ENCODE measurements at places on chromosomes 1 and 21.
A peak's percentile ranks its signal among the peaks of the same experiment; 100 is the strongest.

GRCh38 chr1:156746728-156747631, 4.5 kb downstream of the HDGF start:
- peak; percentile 86 for DNase-seq

DNA sequence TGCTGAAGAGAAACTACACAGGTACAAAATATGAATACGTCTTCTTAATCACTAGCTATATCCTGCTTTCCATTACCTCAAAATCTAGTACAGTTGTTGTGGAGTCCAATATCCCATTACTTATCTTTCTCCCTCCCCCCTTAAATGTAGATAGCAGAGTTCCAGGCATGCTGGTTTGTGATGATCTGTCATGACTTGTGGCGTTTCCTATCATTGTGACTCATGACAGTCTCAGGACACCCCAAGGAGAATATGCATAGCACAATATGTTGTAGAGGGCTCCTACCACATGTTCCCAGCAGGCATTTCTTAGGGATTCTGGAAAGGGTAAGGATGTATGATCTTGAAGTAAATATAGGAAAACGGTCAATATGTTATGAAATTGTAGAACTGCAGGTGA, 206.9 kb downstream of the USH2A start:
- DNase-seq: no peak

GRCh38 chr21:28142697-28143096, 850.0 kb downstream of the LTN1 start:
- no peak for DNase-seq

DNA sequence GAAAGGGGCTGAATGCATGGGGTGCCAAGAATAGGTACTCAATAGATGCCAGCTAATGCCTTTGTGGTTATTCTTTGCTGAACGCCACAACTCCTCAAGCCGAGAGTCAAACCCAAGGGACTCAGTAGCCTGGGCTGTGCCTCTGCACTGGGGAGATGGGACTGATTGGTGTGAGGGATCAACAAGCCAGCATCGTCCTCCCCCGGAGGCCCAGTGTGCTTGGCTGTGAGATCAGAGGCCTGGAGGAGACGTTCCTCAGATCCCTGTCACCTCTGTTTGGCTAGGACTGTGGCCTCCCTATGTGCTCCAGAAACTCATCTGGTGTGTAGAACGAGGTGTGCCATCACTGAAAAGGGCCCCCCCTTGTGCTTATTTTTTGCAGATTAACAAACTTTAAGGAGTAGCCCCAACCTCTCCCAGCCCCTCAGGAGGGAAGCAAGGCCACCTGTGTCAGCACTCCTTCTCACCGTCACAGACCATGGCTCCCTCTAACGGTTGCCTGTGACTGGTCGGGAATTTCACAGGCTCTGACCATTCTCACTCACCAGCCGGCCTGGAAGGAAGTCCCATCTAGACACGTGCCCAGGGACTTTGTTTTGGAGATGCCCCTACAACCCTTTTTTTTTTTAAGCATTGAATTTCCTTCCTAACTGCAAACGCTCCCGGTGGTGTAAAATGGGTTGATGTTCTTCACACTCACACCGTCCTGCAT, 194.0 kb upstream of the VAMP3 start:
- no peak for DNase-seq
